ENCODE measurements at places on chromosomes 12 and 14.

GRCh38 chr14:21102521-21103410 lies 1.9 kb downstream of the TMEM253 start:
- DNase-seq: no peak

GRCh38 chr12:88241862-88242570 lies 99.9 kb downstream of the TMTC3 start:
- DNase-seq: no peak

- no peak for DNase-seq
Measured at GRCh38 chr14:55964091-55964490, 154.1 kb upstream of the PELI2 start.

DNA sequence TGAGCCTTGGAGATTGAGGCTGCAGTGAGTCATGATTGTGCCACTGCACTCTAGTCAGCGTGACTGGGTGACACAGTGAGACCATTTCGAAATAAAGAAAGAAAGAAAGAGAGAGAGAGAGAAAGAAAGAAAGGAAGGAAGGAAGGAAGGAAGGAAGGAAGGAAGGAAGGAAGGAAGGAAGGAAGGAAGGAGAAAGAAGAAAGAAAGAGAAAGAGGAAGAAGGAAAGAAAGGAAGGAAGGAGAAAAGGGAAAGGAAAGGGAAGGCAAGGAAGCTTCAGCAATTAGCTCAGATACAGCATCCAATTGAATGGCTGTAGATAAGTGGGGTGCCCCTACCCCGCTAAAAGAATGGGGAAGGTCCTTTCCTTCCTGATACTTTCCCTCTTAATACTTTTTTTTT lies 9.5 kb upstream of the NAA30 start:
- no peak for DNase-seq

GRCh38 chr14:60222820-60223219 lies 26.2 kb upstream of the PPM1A start:
- DNase-seq: no peak

GRCh38 chr14:104559028-104559803 lies 20.3 kb upstream of the C14orf180 start:
- DNase-seq: no peak

DNA sequence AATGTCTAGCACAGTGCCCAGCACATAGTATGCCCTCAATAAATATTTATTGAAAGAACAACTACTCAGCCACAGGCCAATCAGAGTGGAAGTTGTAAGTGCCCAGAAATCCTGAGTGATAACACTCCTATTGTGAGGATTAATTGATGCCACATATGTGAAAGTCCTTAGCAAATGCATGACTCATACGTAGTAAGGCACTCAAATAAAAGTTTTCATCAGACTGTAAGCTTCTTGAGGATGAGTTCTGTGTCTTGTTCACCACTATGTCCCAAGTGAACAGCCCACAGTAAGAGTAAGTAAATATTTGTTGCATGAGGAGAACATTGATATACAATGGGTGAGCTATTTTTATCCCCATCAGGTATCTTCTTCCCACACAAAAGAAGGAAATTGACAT lies 24.7 kb upstream of the ANO6 start:
- DNase-seq: no peak

DNA sequence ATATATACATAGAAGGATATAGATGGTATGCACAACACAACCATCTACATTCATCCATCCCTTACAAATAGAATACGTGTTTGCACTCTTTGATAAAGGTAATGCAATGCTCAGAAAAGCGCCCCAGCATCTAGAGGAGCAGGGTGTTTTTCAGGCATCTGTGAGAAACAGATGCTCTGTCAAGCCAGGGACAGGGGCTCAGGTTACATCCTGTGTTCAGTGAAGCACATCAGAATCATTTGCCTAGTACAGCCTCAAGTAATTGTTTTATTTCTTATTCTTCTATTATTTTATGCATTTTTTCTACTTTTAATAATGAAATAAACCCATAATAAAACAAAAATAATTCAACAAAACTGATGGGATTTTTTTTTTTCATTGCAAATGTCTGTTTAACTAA lies 50.5 kb upstream of the HIF1A start:
- no peak for DNase-seq

DNA sequence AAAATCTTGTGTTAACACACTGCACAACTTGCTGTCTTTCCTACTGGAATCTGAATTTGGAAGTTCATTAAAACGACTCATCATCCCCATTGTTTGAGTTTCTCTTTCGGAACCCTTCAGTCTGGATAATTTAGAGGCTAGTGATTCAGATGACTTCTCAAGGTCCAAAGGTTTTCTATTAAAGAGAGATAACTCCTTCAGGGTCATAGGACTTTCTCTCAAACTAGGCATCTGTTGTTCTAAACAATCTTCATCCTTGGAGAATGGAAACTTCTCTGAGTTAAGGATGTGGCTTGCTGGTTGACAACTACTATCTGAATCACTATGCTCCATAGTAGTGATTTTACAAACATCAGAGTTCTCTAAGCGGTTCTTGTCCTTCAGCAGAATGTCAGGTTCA lies 4.4 kb downstream of the MLH3 start:
- DNase-seq: no peak

GRCh38 chr12:69345742-69346141 lies 2.4 kb upstream of the LYZ start:
- no peak for DNase-seq

- no peak for DNase-seq
Measured at GRCh38 chr12:14156606-14157005, 175.2 kb upstream of the GRIN2B start.

DNA sequence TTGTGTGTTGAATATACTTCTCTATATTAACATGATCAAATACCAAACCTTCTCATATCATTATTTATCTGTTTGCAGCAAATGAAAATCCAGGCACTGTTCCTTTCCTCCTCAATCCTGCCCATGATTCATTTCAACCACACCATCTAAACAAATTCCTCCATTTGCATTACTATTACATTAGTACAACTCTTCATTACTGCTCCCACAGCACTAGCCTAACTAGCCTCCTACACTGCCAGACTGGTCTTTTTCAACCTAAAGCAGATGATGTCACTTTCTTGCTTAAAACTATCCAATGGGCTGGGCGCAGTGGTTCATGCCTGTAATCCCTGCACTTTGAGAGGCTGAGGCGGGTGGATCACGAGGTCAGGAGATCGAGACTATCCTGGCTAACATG lies 117.3 kb upstream of the MYF6 start:
- no peak for DNase-seq

DNA sequence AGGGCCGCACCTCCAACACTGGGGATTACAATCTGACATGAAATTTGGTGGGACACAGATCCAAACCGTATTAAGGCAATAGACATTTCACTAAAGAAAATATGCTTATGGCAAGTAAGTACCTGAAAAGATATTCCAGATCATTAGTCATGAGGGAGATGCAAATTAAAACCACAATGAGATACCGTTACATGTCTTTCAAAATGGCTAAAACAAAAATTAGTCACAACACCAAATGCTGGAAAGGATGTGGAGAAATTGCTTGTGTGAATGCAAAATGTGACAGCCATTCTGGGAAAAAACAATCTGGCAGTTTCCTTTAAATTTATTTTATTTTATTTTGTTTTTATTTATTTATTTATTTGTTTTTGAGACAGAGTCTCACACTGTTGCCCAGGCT lies 82.3 kb upstream of the PTGDR start:
- no peak for DNase-seq

DNA sequence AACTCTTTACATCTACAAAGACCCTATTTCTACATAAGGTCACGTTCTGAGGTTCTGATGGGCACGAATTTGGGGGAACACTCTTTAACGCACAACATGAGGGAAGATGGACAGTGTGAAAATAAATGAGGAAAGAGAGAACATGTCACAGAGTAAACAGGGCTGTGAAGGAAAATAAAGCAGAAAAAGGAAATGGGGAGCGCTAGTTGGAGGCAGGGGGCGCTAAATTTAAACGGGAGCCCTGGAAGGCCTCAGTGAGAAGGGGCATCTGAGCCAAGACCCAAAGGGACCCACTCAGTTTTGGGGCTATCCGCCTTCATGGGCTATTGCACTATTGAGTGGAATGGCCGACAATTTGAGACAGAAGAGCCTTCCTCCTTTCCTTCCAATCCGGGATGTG lies 50.5 kb downstream of the PLXNC1 start:
- no peak for DNase-seq

GRCh38 chr14:61462566-61463193 lies 141.3 kb downstream of the PRKCH start:
- DNase-seq: no peak

- no peak for DNase-seq
Measured at GRCh38 chr12:127286281-127286680, 980.7 kb upstream of the TMEM132C start.

- DNase-seq: no peak
Measured at GRCh38 chr12:76124456-76124855, 40.0 kb upstream of the NAP1L1 start.

DNA sequence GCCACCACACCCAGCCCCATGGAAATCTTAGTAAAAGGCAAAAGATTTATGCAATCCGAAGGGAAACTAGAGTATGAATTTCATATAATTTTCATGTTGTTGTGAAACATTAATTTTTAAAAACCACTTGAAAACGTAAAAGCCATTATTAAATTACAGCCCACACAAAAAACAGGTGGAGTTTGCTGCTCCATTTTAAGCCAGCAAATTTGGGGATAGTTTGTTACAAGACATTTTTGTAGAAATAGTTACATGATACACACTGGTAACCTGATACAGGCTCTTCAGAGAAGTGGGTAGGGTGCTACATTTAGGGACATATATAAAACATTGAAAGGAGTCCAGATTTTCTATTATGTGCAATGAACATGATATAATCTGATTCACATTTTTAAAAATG lies 17.6 kb downstream of the GNPTAB start:
- DNase-seq: no peak

DNA sequence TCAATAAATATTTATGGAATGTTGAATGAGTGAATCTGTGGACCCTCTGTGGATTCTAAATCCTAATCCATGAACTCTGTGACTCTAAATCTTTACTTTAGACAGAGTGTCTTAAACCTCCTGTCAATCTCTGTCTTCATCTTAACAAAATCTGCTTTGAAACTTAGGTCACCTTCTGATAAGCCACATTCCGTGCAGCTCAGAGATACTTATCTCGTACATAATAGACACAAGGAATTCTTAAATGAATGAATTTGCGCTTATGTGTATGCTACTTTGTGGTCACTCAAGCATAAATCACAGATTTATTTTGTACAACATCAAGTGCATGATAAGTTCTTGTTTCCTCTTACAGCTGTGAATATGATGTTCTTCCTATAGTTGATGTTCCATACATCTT lies 2.2 kb upstream of the KRAS start:
- no peak for DNase-seq

DNA sequence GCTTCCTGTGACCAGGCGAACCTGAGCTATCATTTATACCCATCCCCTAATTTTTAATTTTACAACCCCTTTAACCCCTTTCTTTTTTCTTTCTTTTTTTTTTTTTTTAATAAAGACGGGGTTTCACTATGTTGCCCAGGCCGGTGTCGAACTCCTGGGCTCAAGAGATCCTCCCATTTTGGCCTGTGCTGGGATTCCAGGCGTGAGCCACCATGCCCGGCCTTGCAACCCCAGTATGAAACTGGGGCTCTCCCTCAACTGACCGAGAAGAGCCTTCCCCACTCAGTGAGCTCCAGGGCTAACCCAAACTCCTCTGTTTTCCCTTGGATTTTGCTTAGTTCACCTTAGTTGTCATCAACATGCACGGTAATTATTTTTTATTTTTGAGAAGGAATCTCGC lies 992 bp downstream of the CPSF2 start:
- no peak for DNase-seq

- no peak for DNase-seq
Measured at GRCh38 chr14:32703183-32703621, 235.5 kb upstream of the NPAS3 start.

GRCh38 chr12:49872781-49873181 lies 29.9 kb upstream of the BCDIN3D start:
- no peak for DNase-seq

- DNase-seq: no peak
Measured at GRCh38 chr12:62844915-62845314, 90.0 kb downstream of the PPM1H start.

GRCh38 chr12:89882050-89882449 lies 173.4 kb upstream of the ATP2B1 start:
- no peak for DNase-seq

- no peak for DNase-seq
Measured at GRCh38 chr12:110791589-110791988, 48.9 kb upstream of the PPP1CC start.

DNA sequence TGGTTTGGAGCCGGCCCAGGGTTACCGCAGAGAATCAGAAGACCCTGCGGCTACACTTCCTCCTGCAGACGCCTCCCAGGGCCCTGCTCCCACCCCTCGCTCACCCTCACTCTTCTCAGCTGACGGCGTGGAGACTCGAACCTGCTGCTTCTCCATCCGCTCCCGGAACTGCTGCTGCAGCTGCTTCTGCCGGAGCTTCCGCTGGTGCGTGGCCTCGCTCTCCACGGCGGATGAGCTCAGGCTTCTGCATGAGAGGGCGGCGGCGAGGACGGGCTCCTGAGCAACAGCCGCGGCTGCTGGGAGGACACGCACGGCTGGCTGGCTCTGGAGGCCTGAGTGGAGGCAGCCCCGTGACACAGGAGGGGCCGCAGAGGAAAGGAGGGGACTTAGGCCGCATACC lies 33.3 kb downstream of the RAD52 start:
- DNase-seq: peak; percentile 9

DNA sequence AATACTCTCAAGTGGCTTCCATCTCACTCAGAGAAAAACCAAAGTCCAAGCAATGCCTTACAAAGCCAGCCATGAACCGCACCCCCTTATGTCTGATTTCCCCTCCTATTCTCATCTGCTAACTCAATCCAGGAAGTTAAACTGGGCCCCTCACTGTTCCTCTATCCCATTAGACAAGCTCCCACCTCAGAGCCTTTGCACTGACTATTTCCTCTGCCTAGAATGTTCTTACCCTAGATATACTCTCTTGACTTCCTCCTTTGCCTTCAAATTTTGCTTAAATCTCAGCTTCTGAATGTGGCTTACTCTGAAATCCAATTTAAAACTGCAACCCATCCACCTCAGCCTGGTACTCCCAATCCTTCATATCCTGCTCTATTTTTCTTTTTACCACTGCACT lies 257.0 kb upstream of the USP15 start:
- DNase-seq: no peak

DNA sequence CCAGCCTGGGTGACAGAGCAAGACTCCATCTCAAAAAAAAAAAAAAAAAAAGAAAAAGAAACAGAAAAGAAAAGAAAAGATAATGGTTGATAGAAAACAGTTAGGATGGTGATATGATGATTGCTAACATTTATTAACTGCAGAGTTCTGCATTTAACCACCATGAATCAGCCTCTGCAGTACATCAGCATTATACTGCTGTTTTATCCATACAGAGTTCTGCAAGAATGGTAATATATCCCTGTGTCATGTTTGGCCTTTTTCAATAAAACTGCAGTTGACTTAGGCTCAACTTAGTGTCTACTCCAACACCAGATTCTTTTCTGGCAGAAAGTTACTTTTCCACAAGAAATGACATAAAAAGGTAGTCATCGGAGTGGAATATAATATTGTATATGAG lies 62.6 kb downstream of the DUSP6 start:
- DNase-seq: no peak

DNA sequence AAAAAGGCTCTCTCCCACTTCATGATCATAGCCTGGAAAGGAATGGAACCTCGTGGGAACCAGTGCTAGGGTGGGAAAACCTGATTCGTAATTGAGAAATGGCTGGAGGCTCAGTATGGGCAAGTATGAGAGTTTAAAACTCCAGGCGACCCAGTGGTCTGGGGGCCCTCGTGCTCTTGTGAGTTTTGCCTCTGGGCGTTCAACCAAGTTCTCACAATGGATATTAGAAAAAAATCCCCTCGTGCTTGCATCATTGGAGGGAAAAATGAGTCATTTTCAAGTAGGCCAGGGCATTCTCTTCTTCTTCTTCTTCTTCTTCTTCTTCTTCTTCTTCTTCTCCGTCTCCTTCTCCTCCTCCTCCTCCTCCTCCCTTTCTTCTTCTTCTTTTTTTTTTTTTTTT lies 39.0 kb downstream of the GPR68 start:
- DNase-seq: no peak
